T-helper 2 cell (primary cell): ENCODE measurements at places on chromosomes 16 and 17.

DNA sequence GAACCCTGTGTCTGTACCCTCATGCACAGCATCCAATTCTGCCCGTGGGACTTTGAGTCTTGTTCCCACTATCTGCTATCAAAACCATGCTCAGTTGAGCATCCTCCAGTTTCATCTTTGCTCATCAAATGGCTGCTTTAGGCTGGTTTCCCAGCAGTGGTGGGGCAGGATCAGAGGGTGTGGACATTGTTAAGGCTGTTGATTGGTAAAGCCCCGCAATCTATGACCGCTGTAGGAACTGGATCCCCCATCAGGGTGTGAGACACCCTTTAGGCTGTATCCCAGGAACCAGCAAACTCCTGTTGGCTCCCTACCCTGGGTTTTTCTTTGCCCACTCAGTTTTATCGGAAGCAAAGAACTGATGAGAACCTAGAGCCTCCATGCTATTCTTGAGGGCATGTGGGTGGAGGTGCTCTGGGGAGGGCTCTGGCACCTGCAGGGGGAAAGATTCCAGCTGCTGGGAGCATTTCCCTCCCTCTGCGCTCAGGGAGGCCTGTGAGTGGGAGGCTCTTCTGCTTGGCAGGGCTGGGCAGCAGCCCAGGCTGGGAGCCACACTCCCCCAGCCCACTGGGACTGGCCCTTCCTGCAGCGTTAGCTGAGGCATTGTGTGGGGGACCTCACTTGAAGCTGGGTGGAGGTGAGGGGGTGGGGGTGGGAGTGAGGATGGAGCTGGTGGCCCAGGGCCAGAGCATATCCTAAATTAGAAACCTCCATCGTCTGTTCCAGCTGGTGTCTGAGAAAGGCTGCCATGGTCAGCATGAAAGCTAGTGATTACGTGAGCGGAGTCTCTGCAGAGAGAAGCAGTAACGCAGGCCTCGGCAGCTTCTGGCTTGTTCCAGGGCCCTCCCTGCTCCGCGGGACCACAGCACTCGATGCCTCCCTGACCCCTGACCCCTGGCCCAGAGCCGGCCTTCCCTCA is 160.6 kb downstream of the IRF8 start:
- DNase-seq, result no peak

GRCh38 chr16:48583075-48584065 is 26.6 kb downstream of the N4BP1 start:
- no peak for DNase-seq

GRCh38 chr16:31298958-31299357 is 39.2 kb downstream of the ITGAM start:
- DNase-seq, result peak; percentile 30

- no peak for DNase-seq
Measured at GRCh38 chr17:44314869-44315661, 6.7 kb downstream of the RUNDC3A start.

- no peak for DNase-seq
Measured at GRCh38 chr16:17829811-17830210, 359.1 kb upstream of the XYLT1 start.

GRCh38 chr17:45116434-45117016 is 15.8 kb downstream of the PLCD3 start:
- no peak for DNase-seq

DNA sequence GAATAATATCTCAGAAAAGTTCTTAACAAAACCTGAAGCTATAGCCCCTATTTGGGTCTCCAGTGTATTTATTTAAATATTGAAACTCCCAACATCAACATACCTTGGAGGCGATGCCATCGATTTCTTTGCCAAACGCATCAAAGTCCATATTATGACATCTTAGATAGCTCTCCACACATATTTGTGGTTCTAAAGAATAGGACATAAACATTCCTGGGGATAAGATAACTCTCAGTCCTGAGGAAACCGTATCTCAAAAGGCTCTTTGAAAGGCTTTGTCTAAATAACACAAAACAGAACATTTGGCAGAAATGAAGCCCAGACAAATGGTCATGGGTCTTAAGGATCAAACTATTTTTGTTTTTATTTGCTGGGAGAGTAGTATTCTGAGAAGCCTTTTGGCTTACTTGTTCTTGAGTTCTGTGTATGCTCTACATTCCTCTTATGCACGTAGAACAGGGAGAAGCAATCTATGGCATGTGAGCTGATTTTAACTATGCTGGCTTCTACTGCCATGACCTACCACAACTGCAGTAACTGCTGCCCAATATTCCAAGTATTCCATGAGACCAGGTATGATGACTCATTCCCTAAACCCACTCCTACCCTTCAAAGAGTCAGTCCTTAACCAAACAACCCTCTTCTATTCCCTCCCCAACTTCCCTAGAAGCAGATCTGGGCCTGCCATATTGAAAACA is 279.0 kb upstream of the ZFHX3 start:
- DNase-seq, result no peak

DNA sequence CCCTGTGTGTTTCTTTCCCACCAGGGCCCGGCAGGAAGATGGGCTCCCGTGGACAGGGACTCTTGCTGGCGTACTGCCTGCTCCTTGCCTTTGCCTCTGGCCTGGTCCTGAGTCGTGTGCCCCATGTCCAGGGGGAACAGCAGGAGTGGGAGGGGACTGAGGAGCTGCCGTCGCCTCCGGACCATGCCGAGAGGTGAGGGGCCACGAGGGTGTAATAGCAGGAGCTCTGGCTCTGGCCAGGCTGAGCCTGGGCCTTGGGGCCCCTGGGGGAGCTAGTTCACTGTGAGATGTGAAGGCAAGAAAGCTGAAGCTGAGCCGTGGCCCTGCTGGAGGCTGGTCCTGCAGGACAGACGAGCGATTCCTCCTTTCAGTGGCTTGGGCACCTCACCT is 20.0 kb downstream of the C1QTNF1 start:
- no peak for DNase-seq

- DNase-seq, result no peak
Measured at GRCh38 chr16:66470556-66470955, 43.5 kb downstream of the BEAN1 start.

DNA sequence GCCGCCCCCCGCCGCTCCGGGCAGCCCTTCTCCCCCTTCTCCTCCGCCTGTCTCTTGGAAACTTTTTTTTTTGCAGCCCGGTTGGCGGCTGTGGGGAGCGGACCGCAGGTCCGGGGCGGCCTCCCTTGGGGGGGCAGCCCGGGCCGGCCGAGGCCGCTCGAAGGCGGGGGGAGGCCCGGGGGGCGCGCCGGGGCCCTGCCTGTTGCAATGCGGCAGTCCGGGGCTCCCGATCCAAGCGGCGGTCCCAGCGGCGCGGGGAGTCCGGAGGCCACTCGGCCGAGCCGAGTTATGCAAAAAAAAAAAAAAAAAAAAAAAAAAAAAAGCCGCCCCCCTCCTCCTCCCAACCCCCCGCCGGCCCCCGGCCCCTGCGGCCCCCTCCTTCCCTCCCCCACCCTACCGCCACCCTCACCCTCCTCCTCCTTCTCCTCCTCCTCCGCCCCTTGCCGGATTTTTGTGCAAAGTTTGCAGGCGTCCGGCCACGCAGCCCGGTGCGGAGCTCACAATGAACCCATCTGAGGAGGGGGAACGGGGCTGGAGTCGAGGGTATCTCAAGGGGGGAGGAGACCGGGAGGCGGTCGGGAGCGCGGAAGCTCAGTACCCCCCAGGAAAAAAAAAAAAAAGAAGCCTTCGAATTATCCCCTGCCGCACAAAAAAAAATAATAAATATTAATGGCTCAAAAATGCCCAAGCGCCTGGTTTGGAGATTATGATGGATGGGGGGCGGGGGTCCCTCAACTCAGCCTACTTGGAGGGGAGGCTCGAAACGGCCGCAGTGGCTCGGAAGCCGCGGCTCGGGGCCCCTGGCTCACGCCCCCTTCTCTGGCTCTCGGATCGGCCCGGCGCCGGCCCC is at the start of gene ZNF423:
Gene ZNF423 (minus strand): TSS at position 291 of the 850 bp plus-strand sequence. CDS start 338 bp downstream, outside the sequence.
- DNase-seq, result no peak

- DNase-seq, result no peak
Measured at GRCh38 chr17:46184696-46185095, 8.5 kb downstream of the KANSL1 start.

GRCh38 chr16:89034971-89035668 is 58.1 kb upstream of the CBFA2T3 start:
- no peak for DNase-seq

DNA sequence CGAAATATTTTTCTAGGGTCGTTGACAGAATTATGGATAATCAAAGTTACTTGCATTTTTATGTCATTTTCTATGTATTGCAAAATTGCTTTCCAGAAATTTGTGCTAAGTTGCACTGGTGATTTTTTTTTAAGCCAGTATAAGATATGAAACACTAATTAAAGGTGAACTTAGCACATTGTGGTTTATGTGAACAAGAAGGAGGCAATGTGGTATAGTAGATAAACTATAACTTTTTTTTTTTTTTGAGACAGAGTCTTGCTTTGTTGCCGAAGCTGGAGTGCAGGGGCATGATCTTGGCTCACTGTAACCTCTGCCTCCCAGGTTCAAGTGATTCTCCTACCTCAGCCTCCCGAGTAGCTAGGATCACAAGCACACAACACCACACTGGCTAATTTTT is 13.2 kb downstream of the DGKE start:
- no peak for DNase-seq

- no peak for DNase-seq
Measured at GRCh38 chr17:18185832-18186626, 2.4 kb downstream of the ALKBH5 start.
